ENCODE measurements at places on chromosomes 11 and 22.
A peak's percentile ranks its signal among the peaks of the same experiment; 100 is the strongest.

DNA sequence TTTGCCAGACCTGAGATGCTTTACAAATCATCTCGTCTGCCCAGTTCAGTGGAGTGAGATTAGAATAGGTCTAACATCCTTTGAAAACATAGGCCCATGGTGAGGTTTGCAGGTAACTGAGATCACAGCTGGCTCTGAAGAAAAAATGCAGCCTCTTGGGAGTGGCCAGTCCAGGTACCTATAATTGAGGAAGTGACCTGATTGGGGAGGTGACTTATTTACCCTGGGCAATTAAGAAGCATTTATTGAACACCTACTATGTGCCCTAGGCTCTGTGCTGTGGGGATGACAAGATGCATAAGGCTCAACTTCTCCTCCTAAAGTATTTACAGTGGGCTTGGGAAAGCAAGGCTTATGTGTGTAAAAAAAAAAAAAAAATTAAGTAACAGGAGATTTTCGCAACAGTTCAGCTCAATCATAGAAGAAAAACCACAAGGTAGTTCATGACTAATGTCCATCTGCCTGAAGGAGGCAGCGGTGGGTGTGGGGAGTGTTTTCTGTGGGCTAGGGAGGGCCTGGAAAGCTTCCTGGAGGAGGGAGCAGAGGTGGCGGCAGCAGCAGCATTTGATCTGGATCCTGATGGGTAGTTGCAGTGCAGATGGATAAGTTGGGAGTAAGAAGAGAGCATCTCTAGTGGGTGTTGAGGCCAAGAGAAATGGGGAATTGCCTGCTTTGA, 16.1 kb downstream of the MICAL2 start:
- peak; percentile 73 for DNase-seq

GRCh38 chr22:45760682-45761081, 89.0 kb downstream of the ATXN10 start:
- DNase-seq, result no peak

DNA sequence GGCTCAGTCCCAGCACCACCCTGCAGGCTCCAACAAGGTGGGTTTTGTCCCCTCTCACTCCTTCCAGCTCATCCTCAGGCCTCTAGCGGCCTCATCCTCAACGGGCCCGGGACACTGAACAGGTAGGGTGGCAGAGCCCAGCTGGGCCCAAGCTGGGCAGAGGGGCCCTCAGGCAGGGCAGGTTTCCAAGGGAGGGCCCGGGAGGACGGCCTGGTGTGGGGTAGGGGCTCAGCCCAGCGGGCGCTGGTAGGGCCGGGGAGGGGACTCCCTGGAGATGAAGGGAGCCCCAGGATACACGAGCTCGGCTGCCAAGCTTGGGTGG, 2.5 kb upstream of the IFITM10 start:
- DNase-seq, result no peak

DNA sequence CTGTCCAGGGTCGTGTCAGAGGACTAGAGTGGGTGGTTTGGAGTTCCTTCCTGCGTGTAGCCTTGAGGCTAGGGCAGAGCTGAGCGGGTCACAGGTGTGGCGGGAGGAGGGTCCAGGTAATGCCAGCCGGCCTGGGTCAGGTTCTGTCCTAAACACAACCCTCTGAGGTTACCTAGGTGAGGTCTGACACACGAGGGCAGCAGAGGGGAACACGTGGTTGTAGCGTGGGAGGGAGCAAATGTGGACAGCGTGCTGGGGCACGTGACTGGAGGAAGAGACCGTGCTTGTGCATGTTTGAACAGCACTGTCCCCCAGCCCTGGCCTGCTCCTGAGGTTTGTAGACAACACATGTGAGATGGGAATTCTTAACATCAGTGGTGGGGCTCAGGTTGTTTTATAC, 13.1 kb downstream of the MOV10L1 start:
- peak; percentile 10 for DNase-seq

DNA sequence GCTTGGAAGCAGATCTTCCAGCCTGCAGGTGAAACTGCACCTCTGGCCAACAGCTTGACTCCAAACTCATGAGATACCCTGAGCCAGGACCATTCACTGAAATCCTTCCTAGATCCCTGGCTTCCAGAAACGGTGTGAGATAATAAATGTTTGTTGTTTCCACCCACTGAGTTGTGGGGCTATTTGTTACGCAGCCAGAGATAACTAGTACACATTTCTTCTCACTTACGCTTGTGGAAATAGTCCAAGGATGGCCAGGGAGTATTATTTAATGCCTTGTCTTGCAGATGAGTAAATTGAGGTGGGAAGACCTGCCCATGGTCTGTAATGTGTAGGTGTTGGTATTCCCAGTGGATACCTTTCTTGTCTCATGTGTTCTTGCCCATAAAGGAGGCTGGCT, 76.0 kb upstream of the CRYBB3 start:
- no peak for DNase-seq

DNA sequence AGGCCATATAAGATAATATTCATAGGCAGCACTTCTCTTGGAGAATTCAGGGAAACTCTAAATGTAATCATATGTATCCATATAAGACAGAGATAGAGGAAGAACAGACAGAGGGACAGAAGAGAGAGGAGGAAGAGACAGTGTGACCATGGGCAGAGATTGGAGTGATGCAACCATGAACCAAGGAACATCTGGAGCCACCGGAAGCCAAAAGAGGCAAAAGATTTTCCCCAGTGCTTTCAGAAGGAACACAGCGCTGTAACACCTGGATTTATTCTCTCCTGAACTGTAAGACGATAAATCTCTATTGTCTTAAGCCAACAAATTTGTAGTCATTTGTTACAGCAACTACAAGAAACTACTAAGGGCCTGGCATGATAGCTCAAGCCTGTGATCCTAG, 57.7 kb downstream of the GAB2 start:
- no peak for DNase-seq

- DNase-seq, result no peak
Measured at GRCh38 chr11:57502376-57502775, 13.1 kb downstream of the SLC43A1 start.

DNA sequence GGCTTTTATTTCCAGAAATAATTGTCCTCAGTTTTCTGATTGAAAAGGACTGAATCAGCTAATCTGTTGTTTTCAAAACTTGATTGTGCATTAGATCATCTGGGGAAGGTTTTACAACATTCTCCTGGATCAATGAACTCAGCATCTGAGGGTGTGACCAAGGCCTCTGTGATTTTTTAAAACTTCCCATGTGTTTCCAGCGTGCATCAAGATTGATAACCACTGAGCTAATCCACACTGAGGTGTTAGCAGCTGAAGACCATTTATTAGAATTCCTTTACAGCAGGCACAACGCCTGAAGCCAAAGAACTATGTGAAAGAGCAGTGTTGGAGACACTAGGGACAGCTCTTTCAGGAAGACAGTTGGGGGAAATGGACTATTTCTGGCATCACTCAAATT, 10.2 kb downstream of the VSTM5 start:
- DNase-seq, result no peak

DNA sequence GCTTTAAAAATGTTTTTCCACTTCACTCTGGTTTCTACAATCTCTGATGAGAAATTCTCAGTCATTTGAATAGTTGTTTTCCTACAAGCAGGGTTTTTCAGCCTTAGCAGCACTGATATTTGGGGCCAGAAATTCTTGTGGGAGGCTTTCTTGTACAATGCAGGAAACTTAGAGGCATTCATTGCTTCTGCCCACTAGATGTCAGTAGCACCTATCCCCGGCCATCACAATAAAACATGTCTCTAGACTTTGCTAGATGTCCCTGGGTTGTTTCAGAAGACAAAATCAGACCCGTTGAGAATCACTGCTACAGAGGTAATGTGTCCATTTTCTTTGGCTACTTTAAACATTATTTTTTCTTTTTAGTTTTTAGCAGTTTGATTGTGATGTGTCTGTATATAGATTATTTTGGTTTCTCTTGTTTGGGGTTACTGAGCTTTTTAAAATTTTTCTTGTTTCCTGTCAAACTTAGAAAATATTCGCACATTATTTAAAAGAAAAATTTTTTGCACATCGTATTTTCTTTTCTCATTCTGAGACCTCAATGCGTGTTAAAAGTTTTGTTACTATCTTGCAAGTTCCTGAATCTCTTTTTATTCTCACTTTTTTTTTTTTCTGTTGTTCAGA, 60.8 kb upstream of the CCDC179 start:
- peak; percentile 22 for DNase-seq

DNA sequence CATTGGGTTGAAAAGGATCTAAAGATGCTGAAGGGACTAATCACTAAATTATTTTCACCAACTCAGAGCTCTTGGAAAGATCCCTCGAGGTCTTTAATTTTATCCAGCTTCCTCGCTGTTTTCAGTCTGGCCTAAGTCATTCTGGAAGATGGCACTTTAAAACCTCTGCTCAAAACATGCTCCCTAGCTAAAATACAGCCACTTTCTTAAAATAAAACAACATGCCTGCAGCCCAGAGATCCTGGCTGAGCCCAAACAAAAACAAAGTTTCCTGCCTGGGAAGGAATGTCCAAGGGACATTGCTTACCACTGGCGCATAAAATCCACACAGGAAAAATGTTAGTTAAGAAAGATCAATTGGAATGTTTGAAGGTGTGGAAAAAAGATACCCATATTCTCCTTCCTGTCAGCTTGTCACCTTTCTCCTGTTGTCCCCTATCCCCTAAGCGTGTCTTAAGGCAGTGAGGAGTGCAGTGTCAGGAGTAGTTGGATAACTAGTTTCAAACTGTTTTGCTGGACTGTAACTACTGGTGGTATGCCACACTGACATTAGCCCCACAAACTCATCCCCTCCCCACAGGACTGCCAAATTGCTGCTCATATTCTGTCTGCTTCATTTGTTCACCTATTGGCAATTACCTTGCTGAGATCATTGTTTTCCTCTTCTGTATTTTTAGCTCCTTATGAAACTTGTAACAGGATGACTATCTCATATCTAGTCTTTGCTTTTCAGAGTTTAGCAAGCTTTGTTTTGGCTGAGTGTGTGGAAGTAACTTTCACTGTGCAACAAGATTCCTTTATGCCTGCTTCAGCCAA, 108.3 kb upstream of the SESN3 start:
- no peak for DNase-seq

GRCh38 chr11:130828741-130829140, 87.5 kb downstream of the SNX19 start:
- no peak for DNase-seq

GRCh38 chr11:48094643-48095339, 114.4 kb downstream of the PTPRJ start:
- DNase-seq, result no peak

- DNase-seq, result no peak
Measured at GRCh38 chr11:124950601-124951330, 3.2 kb upstream of the CCDC15 start.

- no peak for DNase-seq
Measured at GRCh38 chr11:113554526-113554925, 79.3 kb upstream of the DRD2 start.

DNA sequence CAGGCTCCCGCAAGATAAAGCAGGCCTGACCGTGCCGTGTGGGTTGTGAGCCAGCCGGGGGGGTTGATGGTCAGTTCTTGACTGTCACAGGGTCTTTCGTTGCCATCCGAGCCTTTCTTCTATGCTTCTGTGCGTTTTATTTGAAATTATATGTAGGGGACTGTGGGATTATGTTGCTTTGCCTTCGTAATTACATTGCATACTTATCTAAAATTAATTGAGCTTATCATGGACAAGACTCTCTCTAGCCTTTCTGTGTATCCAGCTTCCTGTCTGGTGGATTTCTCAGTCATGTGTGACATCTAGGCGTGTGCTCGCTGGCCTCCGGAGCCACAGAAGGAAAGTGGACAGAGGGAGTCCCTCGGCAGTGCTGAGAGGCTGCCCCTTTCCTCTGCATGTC, 93.2 kb downstream of the TBC1D22A start:
- DNase-seq, result no peak

GRCh38 chr22:18980829-18981228, 44.7 kb upstream of the PRODH start:
- DNase-seq, result no peak

GRCh38 chr22:22098457-22099193, 116.0 kb upstream of the TOP3B start:
- no peak for DNase-seq

GRCh38 chr11:61893981-61894380, 2.6 kb upstream of the FADS3 start:
- DNase-seq, result peak; percentile 26

DNA sequence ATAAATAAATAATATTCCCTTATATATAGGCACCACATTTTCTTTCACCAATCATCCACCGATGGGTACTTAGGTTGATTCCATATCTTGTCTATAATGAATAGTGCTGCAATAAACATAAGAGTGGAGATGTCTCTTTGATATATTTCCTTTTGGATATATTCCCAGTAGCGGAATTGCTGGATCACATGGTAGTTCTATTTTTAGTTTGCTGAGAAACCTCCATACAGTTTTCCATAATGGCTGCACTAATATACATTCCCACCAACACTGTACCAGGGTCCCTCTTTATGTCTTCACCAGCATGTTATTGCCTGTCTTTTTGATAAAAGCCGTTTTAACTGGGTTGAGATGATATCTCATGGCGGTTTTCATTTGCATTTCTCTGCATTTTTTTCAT, 23.6 kb downstream of the PAMR1 start:
- DNase-seq, result no peak

DNA sequence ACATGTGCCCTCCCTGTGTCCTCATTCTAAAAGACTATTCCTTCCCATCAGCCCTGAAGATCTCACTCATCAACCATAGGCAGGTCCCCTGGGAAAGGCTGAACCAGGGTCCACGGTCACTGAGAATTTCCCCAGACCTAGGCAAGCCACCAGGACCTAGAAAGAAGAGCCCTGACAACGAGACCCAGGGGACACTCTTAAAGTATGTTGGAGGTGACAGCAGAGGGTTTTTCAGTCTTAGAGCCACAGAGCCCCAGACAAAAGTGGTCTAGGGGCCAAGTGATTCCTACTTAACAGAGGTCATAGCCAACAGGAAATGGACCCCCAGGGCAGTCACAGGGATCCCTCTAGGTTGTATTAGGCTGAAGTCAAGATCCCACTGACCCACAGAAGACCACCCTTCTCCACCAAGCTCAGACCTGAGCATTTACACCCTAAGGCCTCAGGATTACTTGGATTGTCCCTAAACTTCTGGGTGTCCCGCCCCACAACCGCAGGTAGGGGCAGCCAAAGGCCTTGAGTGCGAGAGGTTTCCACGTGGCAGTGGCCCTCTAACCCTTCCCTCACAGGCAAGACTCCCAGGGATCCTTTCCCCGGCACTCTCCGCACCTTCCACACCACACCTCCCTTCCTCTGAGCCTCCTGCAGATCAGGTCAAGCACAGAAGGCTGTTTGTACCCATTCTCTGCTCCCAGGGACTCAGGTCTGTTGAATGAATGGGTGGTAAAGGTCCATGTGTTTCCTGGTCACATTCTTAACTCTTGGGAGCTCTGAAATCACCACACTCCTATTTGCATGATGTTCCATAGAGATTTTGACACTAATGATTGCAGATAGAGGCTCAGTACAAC, 12.3 kb downstream of the POU2AF1 start:
- DNase-seq, result no peak

GRCh38 chr22:29700206-29700899, 19.4 kb upstream of the CABP7 start:
- no peak for DNase-seq

DNA sequence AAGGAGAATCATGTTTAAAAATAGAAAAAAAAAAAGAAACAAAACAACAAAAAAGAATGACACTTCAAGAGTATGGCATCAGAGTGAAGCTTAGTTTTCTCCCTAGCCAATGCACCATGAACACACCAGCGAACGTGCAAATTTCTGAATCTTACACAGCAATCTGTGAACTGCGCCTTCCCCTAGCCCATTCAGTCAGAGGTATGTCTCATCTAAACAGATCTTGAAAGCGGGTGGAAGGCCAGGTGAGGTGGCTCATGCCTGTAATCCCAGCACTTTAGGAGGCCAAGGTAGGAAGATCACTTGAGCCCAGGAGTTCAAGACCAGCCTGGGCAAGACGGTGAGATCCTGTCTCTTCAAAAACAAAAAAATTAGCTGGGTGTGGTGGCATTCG, 113.1 kb downstream of the MICAL3 start:
- DNase-seq, result no peak
